Left lobe of liver (tissue), 2 donors: ENCODE measurements at places on chromosomes 12 and 14. TPM values are rescaled to one million over a fixed set of nuclear protein-coding genes. Genes with fewer than 3 reads are reported as not detected.

DNA sequence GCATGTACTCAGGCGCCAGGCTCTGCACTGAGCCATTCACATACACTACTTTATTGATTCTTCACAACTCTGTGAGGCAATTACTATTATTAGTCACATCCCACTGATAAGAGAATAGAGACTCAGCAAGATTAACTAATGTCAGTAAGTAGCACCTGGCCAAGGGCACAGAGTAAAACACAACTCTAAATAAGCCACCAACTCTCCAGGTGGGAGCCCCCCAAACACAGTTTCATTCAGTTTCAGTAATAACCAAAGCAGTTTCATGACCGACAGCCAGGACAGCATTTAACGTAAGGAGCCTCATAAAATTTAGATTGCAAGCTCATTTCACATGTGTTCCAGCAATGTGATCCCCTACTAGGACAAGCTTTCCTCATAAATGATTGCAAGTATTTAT, 323.1 kb upstream of the CCDC196 start:
- no peak for DNase-seq

GRCh38 chr14:36935976-36936678, 236.3 kb downstream of the SLC25A21 start:
- DNase-seq = no peak

DNA sequence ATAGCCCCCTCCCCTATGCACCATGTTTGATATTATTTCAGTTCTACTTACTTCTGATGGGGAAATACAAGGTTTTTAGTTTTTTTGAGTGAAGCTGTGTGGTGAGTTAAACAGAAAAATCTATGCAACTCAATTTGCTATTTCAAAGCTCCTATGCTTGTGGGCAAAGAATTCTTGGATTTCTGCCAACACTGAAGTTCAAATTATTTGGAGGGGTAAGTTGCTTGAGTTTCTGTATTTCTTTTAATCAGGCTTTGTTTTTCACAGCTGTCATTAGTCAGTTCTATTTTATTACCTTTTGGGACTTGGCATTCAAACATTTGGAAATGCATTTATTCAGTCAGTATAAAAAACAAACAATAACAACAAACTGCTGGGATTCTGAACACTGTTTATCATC, 407.5 kb upstream of the MGAT4C start:
- no peak for DNase-seq

DNA sequence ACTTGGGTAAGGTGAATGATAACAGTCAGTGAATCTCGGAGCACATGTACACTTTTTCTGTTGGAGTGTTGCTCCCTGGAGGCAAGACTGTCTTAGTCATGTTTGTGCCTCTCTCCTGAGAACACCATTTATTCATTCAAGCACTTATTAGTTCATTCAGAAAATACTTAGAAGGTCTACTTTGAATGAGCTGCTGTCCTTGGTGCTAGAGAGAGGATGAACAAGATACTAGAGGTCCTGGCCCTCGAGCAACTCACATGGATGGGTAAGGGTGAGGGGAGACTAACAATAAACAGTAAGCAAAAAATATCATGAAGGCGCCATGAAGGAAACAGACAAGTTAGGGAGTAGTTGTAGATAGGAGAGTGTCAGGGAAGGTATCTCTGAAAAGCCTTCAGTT, 17.1 kb upstream of the SAMD4A start:
- DNase-seq = no peak

- DNase-seq = no peak
These were observed 34.4 kb downstream of the PPP1R36 start for GRCh38 chr14:64584190-64584589.

DNA sequence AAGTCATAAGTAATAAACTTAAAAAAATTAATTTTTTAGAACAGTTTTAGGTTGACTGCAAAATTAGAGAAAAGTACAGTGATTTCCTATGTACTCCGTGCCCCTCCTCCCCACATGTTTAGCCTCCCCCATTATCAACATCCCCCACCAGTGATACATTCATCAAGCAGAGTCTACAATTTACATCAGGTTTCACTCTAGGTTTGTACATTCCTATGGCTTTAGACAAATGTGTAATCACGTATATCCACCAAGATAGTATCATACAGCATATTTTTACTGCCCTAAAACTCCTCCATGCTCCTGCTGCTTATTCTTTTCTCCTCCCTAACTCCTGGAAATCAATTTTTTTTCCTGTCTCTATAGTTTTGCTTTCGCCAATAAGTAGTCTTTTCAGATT, 438.7 kb downstream of the LRFN5 start:
- no peak for DNase-seq

DNA sequence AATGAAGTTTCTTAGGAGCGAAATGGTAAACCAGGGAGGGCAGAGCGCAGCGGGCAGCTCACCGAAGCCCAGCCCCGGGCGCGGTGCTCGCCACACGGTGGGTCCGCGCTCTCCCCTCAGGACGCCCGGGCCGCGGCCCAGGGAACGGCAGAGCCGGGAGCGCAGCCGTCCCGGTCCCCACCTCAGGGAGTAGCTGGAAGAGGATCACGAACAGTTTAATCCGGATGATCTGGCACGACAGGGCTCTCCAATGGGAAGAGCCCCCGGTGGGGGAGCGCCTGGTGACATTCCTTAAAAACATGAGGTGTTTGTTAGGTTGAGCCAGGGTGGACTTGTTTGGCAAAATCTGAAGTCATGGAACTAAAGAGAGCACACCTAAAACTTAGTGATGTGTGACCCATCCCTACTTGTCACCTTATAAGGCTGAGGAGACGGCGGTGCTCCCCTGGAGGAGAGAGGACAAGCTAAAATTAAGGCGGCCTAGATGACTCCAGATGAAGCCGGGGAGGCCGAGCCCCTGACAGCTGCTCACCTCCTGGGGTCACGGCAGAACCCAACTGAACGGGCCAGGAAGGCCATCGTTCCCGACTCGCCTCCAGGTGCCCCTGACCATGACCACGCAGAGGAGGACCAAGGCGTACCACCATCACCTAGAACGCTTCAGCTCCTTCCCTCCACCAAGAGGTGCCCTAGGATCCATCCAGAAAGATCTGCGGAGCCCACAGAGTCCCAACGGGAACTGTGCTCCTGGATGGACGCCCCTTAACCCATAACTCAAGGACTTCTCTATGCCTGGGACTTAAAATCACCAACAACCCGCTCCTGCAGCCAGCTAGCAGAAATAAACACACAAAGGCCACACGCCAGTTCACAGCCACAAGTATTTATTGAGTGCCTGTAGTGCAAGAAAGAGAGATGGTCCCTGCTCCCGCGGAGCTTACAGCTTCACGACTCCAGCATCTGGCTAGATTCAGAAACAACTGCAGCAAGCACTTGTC, 866 bp upstream of the PITPNM2 start:
- peak; percentile 47 for DNase-seq

GRCh38 chr14:97477353-97477752, 680.2 kb downstream of the VRK1 start:
- no peak for DNase-seq

TBC1D30 gene
- total RNA-seq = 2.1 TPM

OTX2 gene
- not detected for total RNA-seq

NOC4L gene
- 9.9 TPM for total RNA-seq

CD27 gene
- total RNA-seq = 0.58 TPM

IFNG-AS1 gene
- total RNA-seq = not detected

ZNF891 gene
- 0.78 TPM for total RNA-seq

RNASE4 gene
- 152 TPM for total RNA-seq

INTS13 gene
- 5.5 TPM for total RNA-seq

ZC2HC1C gene
- total RNA-seq = 2.0 TPM
